Glomerular endothelial cell (primary cell): ENCODE measurements at places on chromosomes 1 and 21. TPM values are rescaled to one million over a fixed set of nuclear protein-coding genes. Genes with fewer than 3 reads are reported as not detected.

Gene REG4
- not detected in 2 replicates for total RNA-seq

Gene RAB3B
- total RNA-seq, result 10.2 and 11.4 TPM in 2 replicates

GRCh38 chr1:202562444-202563060 lies 147.7 kb downstream of the SYT2 start:
- no peak for DNase-seq

DNA sequence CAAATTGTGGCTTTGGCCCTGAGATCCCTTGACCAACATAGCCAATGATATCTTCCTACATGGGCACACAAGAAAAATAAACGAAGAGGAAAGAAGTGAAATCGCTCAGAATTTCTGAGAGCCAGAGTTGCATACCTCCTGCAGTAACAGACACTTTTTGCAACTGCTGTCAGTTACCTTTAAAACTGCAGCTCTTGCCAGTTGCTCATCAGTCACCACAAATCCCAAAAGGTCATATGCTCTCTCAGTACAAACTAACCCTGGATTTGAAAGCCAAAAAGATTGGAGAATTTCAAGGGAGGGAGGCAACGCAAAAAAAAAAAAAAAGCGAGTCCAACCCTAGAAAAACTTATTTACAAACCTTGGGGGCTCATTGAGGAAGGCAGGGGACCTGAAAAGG lies 47.2 kb upstream of the DNAH14 start:
- no peak for DNase-seq

DNA sequence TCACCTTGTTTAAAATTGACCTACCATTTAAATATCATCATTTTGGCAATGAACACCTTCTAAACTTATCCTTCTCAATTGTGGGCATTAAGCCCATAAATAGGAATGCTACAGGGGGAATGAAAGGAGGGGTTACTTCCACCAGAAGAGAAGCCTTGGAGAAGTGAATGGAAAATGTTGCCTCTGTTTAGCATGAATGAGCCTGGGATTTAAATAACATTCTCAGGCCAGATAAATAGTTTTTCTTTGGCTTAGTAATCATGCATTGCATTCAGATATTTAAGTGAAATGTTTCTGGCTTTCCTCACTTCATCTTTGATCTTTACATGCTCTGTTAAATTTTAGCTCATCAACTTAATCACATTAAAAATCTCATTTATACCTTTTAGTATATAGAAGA lies 284.3 kb upstream of the FMN2 start:
- DNase-seq, result no peak

DNA sequence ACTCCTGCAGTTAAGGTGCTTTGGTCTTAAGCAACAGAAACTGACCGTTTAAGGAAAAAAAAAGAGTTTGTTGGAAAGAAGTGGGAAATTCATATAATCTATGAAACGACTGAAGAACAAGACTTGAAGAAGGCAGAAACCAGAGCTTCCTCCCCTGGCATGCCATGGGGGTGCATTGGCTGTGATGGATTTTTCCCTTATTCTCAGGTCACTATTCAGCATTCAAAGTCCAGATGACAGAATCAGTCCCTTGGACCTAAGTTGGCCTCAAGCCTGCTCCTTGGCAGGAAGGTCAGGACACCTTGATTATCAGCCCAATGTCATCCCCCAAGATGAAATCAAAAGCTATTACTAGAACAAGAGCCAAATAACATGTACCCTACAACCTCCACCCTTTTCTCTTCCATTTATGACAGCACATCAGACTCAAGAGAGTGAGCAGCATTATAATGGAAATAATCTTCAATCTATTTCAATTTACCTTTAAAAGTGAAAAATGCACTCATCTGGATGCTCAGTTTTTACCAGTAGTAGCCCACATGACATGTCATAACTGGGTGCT lies 15.8 kb upstream of the TMEM9 start:
- DNase-seq, result no peak
